ENCODE measurements at places on chromosomes 6 and 20.

GRCh38 chr6:92377137-92377536 lies 1042.2 kb downstream of the EPHA7 start:
- DNase-seq = no peak

DNA sequence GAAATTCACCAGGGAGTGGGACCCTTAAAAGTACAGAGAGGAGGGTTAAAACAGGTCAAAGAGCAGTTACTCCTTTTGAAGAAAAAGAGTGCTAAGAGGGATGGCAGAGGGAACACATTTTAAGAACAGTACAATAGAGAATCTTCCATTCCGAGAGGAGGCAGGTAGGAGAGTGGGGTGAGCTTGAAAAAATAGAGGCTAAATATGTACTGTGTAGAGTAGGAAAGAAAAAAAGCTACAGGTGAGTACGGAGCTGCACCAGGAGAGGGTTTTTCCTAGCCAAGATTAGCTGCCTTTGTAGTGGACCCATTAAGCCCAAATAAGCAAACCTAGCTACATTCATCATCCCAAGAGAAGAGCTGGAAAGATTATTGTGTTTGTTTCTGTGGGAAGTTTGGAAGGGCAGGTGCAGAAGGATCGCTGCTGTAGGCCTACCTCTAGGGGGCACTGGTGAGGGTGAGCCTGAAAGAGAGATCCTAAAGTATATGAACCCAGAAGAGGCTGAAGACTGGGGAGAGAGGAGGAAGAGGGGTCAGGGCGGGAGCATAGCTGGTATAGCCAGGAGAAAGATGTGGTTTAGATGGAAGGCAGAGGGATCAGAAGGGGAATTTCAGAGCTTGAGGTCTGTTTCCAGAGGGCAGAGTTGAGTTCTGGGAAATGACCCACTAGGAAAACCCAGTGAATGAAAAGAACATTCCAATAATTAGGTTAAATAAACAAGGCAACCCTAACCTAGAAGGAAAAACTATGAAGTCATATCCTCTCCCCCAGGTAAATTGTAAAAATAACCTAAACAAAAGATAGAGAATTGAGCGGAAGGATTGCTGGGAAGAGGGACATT lies 50.2 kb upstream of the HINT3 start:
- DNase-seq = no peak

- no peak for DNase-seq
Observed at GRCh38 chr6:132388291-132388690, 13.0 kb downstream of the MOXD1 start.

GRCh38 chr6:158660333-158660754 lies 10.5 kb downstream of the SYTL3 start:
- DNase-seq = no peak

- no peak for DNase-seq
Observed at GRCh38 chr6:131917318-131917717, 33.9 kb downstream of the CCN2 start.

GRCh38 chr6:44401138-44401537 lies 13.6 kb downstream of the CDC5L start:
- no peak for DNase-seq

GRCh38 chr6:114747995-114748625 lies 405.3 kb upstream of the HS3ST5 start:
- DNase-seq = peak; percentile 2

- no peak for DNase-seq
Observed at GRCh38 chr6:157282284-157282683, 41.0 kb downstream of the TMEM242 start.

- no peak for DNase-seq
Observed at GRCh38 chr20:13028001-13028400, 19.2 kb downstream of the SPTLC3 start.

GRCh38 chr20:39538317-39538716 lies 576.2 kb downstream of the DHX35 start:
- no peak for DNase-seq

DNA sequence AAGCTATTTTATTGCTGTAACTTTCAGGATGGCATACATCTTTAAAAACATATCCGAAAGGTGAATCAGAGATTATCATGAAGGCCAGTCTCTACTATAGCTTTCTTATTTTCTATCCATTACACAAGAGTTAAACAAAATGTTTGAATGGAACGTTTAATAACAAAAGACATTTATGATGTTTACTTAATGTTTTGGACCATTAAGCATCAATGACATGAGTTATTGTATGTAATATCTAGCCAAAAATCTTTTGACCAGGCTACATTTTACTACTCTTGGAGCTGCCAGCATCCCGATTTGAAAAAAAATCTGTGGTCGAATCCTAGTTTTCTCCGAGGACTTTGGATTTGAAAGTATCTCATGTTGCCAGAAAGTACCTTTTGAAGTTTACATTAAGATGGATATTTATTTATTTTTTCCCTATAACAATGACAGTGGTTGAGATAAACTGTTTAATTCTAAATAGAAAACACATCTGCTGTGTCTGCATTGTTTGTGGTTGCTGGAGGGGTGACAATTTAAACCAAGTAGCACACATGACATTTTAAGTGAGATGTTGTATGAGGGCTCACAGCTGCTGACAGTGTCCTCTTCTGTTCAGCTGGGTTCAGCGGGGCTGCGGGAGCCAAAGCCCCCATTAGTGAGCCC lies 293.7 kb upstream of the TCF21 start:
- DNase-seq = no peak

GRCh38 chr6:105192707-105193465 lies 13.1 kb upstream of the POPDC3 start:
- no peak for DNase-seq

DNA sequence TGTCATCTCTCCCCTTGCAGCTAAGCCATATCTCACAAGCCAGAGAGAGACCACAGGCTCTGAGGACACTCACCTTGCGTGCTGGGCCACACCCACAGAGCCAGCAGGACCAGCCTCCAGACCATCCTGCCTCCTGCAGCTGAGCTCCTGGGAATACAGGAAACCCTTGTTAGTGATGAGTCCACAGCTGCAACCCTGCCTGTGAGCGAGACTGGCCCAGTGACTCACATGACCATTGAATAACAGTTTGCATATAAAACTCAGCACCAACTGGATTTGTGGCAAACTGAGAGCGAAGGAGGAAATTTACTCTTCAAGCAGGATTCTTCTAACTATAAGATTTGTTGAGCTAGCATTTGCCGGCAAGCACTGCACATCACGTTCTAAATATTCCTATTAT lies 3.0 kb downstream of the THBS2 start:
- no peak for DNase-seq

GRCh38 chr20:48791014-48791413 lies 36.8 kb downstream of the PREX1 start:
- peak; percentile 88 for DNase-seq

- DNase-seq = no peak
Observed at GRCh38 chr6:99110029-99110428, 162.3 kb upstream of the FBXL4 start.

DNA sequence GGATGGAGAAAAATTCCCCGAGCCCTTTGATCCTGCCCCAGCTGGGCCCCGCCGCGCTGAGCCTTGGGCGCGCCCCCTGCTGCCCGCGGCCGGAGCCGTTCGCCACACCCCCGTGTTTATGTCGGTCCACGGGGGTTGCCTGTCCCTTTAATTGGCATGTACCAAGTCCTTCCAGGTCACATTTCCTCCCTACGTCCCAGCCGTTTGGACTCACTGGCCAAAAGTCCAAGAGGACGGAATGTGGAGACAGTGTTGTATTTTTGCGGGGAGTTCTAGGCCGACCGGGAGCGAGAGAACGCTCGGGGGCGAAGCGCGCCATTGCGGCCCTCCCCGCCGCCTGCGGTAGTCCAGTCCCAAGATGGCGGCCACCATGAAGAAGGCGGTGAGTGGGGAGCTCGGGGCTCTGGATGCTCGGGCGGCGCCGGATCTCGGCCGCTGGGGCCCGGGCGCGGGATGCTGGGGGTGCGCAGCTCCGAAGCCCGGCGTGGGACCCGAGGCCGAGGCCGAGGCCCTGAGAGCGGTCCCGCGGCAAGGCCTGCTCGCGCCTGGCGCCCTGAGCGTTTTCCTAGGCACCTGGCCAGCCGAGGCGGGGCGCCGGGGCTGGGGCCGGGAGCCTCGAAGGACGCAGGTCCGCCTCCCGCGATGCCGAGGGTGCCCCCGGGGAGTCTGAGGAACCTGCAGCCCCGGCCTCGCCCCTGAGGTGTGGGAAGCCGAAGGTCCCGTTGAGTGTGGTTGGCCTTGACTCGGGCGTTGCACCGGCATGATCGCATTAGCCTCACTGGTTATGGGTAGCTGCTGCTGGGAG lies at the start of gene PFDN4:
Gene PFDN4 (plus strand): TSS at position 345 of the 805 bp plus-strand sequence. CDS start 14 bp downstream, at position 359.
- peak; percentile 14 for DNase-seq

- DNase-seq = no peak
Observed at GRCh38 chr6:139790527-139790926, 416.1 kb upstream of the CITED2 start.

GRCh38 chr6:137845460-137845859 lies 21.6 kb upstream of the TNFAIP3 start:
- no peak for DNase-seq

- DNase-seq = no peak
Observed at GRCh38 chr6:106124015-106124414, 37.9 kb downstream of the PRDM1 start.

- DNase-seq = no peak
Observed at GRCh38 chr20:4929686-4930397, 71.5 kb downstream of the SLC23A2 start.

GRCh38 chr20:11083841-11084240 lies 410.0 kb upstream of the JAG1 start:
- no peak for DNase-seq

- no peak for DNase-seq
Observed at GRCh38 chr6:1631251-1631650, 21.5 kb downstream of the FOXC1 start.

DNA sequence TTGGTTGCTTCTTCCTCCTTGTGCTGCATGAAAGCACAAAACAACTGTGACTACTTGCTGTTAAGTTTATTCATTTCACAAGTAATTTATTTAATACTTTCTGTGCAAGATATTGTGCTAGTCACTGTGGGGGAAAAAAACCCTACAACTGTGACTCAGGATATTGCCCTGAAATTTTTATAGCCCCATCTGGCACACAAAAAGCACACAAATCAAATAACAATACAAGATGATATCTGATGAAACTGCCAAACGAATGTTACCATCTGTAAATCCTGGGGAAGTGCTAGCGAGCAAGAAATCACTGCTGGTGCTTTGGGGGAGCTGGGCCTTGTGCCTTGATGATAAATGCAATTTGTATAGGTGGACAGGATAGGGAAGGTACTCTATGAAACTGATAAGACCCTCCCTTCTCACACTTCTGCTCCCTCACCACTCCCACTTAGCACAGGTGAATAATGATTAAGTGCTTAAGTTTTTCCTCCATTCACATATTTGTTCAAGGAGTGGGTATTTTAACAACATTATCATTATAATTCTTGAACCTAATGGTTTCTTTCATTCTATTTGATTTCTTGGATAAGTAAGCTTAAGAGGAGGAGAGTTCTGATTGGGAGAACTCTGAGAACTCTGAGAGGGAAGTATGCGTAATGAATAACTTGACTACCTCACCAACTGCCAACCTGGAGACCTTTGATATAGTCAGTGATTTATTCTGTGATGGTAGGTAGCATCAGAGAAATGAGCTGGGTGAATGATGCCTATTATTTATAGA lies 115.3 kb downstream of the RTN4IP1 start:
- DNase-seq = peak; percentile 6

DNA sequence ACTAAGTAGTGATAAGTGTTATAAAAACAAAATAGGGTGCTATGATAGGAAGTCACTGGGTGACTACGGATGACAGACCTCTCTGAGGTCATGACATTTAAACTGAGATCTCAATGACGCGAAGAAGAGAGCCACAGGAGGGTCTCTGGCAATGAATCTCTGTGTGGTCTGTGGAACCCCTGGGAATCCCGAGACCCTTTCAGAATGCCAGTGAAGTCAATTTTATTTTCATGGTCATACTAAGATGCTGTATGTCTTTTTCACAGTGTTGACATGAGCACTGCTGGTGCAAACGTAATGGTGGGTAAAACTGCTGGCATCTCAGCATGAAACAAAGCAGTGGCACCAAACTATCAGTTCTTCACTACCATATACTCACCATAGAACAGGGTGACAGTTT lies 155.0 kb downstream of the GJA10 start:
- no peak for DNase-seq

DNA sequence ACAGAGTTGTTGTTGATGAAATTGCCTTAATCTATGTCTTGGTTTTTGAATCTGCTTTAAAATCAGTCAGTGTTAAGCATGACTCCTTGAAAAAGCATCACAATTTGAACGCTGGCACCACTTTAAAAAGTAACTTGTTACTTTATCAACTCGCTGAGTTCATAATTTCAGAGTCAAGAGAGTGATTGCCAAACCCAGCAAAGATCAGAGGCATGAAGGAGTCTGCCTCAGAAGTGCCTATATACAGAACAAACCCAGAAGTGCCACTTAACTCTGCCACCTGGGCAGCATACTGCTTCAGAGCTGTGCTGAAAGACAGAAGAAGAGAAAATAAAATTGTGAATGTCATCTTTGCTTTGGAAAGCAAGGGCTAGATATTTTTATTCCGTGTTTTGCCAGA lies 73.6 kb upstream of the HCRTR2 start:
- no peak for DNase-seq

DNA sequence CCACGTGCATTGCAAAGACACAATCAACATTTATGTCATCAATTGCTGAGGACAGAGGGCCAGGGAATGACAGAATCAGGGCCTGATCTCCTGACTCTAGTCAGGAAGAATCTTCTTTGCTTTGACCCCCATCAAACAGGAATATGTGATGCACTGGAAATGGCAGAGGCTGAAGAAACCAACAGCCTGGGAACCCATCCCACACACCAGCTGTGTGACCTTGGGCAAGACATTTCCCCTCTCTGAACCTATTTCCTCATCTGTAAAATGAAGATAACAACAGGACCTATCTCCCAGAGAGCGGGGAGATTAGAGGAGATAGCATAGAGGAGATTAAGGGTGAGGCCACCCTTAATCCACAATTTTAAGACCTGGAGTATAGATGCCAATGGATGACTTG lies 1.5 kb downstream of the HNF4A start:
- no peak for DNase-seq

GRCh38 chr6:110239526-110240274 lies 59.5 kb downstream of the CDC40 start:
- DNase-seq = no peak

GRCh38 chr6:110043366-110043994 lies 65.4 kb downstream of the GPR6 start:
- DNase-seq = peak; percentile 17

- peak; percentile 20 for DNase-seq
Observed at GRCh38 chr20:46406986-46407670, 713 bp upstream of the ELMO2 start.

- no peak for DNase-seq
Observed at GRCh38 chr20:63682384-63683139, 13.9 kb upstream of the TNFRSF6B start.

- no peak for DNase-seq
Observed at GRCh38 chr6:18209539-18210197, 54.4 kb downstream of the KDM1B start.

DNA sequence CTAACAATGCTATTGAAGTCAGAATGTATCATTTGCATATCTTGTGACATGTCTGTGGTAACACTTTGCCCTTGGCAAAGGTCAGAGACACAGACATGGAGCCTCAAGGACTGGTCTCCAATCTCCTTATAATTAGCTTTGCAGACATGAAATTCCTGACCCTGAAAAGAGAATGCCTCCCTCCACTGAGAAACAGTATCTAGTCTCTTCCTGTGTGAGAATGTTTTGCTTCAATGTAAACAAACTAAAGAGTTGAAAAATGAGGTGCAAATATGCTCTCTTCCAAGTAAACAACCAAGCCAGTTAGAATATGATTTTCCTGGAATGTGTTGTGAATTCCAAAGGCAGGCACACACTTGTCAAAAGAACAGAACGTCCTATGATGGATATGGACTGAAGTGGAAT lies 407.1 kb upstream of the MARCKS start:
- DNase-seq = no peak
